ENCODE measurements at places on chromosomes 7 and 10.
A peak's percentile ranks its signal among the peaks of the same experiment; 100 is the strongest.

DNA sequence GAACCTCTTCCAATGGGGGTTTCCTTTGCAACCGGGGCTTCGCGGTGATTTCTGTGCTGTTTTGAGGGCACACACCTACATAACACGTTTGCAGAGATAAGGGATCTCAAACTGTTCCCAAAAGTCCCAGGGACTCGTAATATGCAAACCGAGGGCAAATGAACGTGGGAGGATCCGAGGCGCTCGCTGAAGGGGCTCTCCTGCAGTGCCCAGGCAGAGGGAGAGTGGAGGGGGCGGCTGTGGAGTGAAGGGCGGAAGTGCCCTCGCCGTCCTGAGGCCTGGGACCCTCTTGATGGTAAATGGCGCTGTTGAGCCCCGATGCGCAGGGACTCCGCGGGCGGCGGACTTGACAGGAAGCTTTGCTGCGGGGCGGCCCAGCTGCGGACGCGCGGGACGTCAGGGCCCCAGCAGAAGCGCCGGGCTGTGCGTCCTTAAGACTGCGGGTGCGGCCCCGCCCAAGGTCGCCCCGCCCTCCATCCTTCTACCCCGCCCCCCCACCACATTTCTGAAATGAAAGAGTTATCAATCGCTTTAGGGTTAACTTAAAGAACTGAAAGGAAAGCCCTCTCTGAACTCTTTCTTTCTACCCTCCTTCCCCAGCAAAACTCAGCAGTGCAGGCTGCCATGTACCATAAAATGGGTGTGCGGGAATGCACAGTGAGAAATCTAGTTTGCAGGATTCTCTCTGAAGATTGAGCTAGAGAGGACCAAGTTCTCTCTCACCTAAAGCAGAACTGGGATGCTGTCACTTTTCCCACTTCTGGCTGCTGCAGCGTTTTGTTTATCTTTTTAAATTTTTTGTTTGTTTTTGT lies 151.8 kb upstream of the YAE1 start:
- no peak for DNase-seq

GRCh38 chr10:114634609-114634979 lies 23.5 kb downstream of the ABLIM1 start:
- DNase-seq: no peak

GRCh38 chr7:151616443-151617213 lies 96.9 kb upstream of the RHEB start:
- DNase-seq: no peak

GRCh38 chr7:132317701-132318351 lies 258.4 kb downstream of the PLXNA4 start:
- DNase-seq: no peak

DNA sequence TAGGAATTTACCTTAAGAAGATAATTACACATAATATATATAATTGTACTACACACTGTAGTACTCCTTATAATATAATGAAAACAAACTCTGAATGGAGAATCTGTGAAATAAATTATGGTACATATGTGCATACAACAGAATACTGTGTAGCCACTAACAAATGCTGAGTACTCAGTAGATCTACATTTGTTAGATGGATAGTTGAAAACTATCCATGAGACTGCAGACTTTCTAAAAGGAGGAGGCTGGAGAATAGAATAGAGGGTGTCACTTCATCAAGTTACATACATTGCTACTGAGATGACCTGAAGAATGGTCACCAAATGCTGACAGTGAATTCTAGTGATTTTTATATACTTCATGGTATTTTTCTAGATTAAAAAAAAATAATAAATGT lies 68.7 kb upstream of the OGDHL start:
- DNase-seq: no peak

DNA sequence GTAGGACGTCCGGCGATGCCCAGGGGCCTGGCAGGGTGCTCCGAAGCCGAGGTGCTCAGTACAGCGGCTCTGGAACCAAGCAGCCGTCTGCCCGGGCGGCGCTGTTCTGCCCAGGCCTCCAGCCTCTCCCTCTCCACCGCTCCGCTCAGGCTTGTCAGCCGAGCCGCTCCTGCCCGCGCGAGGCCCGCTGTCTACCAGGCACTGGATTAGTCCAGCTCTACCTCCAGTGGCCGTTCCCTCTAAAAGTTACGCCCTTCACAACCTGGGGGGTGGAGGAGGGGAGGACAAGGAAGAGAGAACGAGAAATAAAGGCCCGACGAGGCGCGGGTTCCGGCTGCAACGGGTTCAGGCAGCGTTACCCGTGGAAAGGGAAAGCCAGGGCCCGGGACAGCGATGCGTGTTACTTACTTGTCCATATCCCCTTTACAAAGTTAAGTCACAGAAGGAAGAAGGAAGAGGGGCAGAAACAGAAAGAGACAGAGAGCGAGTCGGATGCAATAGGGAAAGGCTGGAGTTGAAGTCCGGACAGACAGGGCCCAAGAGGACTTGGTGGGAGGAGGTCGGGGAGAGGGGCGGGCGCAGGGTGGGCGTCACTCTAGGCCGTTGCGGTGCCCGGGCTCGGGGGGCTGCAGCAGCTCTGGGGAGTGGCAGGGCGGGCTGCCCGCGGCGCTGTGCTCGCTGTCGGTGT lies 2.8 kb downstream of the SP8 start:
- no peak for DNase-seq

- no peak for DNase-seq
These were observed 119.6 kb downstream of the SORBS1 start for GRCh38 chr10:95441547-95441923.

DNA sequence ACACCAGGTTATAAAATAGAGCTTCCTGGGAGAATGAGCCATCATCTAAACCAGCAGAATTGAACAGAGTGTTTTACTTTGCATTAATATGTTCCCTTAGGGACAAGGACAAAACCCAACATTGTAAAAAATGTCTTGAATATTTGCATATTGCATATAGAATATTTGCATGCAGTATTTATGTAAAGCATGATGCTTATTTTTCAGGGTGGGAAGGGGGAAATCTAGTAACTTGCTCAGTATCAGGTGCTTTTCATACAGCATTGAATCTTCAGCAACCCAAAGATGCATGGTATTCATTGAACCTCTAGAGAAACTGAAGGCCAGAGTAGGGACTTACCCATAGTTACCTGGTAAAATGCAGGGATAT lies 409.2 kb upstream of the ZMIZ1 start:
- no peak for DNase-seq

- DNase-seq: peak; percentile 93
These were observed at the start of gene MLLT10 for GRCh38 chr10:21533467-21534279. Gene MLLT10 (plus strand): TSS chr10:21534232. CDS start chr10:21534645, 413 bp downstream.

DNA sequence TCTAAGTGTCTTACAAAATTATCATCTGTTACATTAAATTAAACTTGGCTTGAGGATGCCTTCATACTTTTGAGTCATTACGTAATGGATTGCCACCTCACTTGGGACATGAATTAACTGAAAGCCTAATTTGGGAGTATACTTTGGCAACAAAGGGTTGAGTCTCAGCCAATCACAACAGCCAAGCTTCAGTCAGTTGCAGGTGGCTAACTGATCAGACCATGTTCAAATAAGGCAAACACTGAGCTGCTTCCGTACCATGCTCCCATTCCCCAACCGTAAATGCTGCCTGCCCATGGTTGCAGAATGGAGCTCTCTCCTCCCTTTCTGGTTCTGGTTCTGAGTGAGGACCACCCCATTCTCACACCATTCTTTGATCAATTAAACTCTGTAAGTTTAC lies 92.9 kb upstream of the STK17A start:
- DNase-seq: no peak

DNA sequence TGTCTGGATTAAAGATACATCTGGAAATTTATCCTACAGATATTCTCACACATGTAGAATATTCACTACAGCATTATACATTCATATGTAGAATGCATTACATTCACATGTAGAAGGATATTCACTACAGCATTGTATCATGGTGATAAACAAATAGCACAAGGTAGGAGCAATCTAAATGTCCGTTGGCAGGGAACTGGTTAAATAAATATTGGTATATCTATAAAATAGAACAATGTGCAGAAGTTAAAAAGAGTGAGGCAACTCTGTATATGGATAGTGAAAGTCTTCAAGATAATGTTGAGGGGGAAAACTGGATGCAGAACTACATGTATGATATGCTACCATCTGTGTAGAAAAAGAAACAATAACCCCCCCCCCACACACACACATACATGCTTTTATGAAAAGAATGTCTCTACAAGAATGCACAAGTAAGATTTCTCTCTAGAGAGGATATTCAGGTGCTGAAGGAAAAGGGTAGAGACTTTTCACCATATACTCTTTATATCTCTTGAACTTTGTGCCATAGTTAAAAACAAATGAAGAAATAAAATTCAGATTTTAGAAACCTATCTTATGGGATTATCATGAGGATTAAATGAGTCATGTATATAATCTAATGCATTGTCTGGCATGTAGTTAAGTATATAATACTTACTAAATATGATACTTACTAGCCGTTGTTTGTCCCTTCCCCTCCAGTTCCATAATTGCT lies 86.0 kb upstream of the STRIP2 start:
- DNase-seq: no peak

GRCh38 chr7:1521456-1521855 lies 9.0 kb upstream of the MAFK start:
- no peak for DNase-seq

DNA sequence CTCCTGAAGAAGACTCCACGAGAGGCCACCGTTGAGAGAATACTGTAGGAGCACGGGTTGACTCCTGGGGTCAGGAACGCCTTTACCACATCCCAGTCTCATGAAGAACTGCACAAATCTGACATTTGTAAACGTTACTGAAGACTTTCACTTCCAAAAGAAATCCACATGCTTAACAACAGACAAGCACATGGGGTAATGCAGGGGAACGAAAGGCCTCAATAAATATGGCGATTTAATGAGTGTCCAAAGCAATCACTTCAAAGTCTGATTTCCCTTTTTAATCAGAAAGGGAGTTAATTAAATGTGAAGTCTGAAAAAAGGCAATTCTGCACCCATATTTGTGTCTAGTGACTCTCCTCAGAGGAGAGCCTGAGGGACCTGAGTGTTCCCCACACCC lies 94.3 kb upstream of the SLC26A5 start:
- no peak for DNase-seq

DNA sequence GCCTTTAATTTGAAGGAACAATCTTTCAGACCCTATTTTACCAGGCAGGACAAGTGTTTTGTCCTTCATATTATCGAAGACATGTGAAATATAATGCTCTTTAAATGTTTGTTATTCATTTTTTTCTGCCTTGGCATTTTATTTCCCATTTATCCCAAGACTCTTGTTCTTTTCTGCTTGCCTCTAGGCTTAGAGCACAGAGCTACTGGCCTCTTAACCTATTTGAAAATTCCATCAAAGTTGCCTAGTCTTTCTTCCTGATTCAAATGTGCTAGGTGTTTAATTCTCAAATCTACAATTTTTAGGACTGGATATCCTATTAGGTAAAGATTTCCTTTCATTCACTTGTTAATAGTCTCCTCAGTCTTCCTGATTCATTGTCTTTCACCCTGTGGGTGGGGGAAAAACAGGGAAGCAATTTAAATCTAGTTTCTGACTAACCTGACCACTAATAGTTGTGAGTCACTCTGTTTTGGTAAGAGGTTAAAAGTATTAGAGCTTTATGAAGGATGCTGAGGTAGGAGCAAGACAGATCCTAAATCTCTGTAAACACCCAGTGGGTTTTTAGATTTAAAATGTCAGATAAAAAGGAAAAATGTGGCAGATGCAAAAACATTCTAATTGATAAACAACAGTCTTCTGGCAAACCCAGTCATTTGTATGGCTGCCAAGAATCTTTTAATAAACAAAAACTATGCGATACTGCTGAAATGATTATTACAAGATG lies 1.5 kb downstream of the LIPK start:
- DNase-seq: no peak

GRCh38 chr10:22644222-22644621 lies 70.2 kb downstream of the PIP4K2A start:
- DNase-seq: no peak

GRCh38 chr10:15897287-15897686 lies 37.0 kb upstream of the MINDY3 start:
- DNase-seq: no peak

- no peak for DNase-seq
These were observed 58.3 kb downstream of the DOCK4 start for GRCh38 chr7:112147793-112148361.

- no peak for DNase-seq
These were observed 58.1 kb upstream of the OPN4 start for GRCh38 chr10:86596266-86596665.

GRCh38 chr7:121084748-121085336 lies 96.3 kb downstream of the CPED1 start:
- no peak for DNase-seq

DNA sequence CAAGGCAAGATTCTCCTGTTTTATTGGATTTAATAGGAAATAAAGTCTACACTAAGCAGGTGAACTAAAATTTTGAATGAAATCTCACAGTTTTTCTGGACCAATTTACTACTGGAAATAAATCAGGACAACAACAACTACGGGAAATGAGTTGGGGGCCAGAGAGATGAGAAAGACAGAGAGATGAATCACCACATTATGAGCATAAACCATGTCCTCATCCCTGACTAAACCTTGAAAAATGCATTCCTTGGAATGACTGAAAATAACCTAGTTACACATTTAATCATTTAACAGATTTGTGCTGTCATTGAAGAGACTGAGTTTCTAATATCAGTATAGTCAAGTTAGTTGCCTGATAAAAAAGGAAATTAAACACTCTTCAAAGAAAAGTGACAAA lies 608.4 kb upstream of the KCND2 start:
- DNase-seq: no peak

- no peak for DNase-seq
These were observed 25.3 kb upstream of the SMARCD3 start for GRCh38 chr7:151273651-151274390.

GRCh38 chr7:24039991-24040624 lies 243.9 kb upstream of the NPY start:
- no peak for DNase-seq

GRCh38 chr7:112905413-112905812 lies 115.2 kb upstream of the TMEM168 start:
- no peak for DNase-seq

GRCh38 chr10:5147255-5147980 lies 37.5 kb downstream of the AKR1C8 start:
- no peak for DNase-seq

GRCh38 chr10:1151076-1152033 lies 95.2 kb downstream of the WDR37 start:
- no peak for DNase-seq

GRCh38 chr7:80876894-80877414 lies 41.9 kb downstream of the SEMA3C start:
- DNase-seq: no peak

DNA sequence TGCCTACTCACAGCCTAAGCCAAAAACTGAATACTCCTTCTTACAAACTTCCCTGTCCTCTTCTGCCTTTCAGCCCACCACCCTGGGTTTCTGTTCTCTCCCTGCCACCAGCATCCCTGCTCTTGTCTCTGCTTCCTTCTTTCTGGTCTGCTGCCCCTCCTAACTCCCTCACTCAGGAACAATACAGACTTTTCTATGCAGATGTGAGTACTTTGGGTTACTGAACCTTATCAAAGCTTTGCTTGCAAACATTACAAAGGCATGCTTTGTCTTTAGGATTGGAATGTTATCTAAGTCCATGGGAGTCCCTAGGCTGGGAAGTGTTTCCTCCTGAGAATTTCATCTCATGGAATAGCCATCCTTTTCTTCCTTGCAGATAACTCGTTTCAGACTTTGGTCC lies 28.9 kb downstream of the CNNM1 start:
- no peak for DNase-seq

Measured in activated naive CD4-positive, alpha-beta T cell (primary cell).